ENCODE measurements at places on chromosomes 1 and 21.
A peak's percentile ranks its signal among the peaks of the same experiment; 100 is the strongest.

GRCh38 chr1:178086294-178086693 lies 7.6 kb upstream of the RASAL2 start:
- DNase-seq = no peak

DNA sequence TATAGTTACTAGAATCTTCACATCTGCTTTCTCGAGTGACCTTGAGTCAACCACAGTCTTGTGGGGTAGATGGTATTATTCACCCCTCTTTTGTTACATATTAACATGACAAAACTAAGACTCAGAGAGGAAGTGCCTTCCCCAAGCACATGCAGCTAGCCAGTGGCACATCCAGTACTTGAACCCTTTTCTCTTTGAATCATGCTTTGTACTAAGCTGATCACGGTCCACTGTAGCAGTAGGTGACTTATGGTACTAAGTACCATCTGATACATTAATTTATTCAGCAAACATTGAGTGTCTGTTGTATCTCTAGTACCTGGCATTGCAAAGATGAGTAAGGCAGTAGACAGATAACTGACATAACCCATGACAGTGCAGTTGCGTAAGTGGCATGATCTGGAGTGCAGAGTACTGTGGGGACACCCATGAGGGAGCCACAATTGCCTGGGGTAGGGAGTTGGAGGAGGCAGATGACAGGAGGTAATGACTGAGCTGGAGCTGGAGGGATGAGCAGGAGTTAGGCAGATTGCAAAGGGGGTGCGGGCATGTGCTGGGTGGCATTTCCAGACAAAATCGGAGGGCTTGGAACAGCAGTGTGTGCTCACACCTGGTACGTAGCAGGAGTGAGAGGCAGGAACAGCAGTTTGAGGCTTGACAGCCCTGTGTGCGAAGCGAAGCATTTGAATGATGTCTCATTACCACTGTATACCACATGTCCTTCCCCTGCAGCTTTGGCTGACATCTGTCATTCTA lies 29.8 kb downstream of the UCK2 start:
- DNase-seq = no peak

DNA sequence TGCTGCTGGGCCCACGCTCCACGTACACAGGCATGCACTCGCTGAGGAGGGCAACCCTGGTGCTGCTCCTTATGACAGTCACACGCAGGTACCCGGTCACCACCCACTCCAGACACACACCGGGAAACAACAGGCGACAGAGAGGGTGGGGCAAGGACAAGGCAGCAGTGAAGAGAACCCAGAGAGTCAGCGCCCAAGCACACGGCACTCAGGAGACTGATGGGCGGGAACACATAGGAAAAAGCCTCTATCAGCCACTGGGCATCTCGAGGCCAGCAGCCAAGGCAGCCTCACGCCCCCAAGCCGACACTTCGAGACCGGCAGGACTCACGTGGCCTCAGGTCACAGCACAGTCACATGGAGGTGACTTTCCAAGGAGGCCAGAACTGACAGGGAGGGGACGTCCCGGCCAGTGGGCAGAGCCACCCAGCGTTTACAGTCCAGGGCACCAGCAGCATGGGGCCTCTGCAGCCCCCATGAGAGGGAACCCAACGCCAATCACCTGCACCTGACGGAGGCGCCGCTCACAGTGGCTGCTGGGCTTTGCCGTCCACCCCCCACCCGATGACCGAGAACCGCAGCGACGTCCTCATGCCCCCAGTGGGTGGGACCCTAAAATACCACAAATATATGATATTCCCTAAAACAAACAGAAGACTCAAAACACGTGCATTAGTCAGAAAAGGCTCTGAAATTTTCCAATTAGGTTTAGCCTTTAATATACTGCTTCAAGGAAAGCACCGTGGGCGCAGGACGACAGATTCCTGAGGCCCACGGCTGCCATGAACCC lies 19.7 kb downstream of the PTTG1IP start:
- DNase-seq = no peak

DNA sequence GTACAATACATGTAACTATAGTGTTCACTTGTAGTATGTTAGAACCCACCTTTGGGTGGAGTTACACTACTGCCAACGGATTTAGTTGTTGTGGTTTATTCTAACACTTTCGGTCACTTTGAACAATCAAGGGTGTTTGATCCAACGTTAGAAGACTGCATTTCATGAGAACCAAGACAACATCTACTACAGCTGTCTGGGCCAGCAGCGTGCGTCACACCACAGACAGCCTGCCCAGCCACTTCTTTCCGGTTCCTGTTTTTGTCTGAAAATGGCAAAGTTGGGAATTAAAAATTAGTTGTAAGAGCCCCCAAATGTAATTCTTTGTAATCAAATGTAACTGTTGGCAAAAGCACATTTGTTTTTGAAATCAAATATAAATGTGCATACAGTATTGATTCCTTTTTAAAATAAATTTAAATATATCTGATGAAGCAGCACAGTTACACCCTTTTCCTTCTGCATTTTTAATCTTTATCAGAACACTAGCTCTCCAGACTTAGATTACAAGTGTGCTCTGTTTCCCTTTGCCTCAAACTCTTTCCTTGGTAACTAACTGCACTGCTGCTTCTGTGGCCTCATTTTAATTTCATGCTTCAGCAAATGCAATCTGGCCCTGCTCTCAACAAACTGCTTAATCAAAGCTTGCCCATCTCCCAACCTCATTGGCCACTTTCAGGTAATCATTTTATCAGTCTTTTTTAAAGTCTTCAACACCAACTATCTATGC lies 86.6 kb upstream of the DPH5 start:
- peak; percentile 68 for DNase-seq

DNA sequence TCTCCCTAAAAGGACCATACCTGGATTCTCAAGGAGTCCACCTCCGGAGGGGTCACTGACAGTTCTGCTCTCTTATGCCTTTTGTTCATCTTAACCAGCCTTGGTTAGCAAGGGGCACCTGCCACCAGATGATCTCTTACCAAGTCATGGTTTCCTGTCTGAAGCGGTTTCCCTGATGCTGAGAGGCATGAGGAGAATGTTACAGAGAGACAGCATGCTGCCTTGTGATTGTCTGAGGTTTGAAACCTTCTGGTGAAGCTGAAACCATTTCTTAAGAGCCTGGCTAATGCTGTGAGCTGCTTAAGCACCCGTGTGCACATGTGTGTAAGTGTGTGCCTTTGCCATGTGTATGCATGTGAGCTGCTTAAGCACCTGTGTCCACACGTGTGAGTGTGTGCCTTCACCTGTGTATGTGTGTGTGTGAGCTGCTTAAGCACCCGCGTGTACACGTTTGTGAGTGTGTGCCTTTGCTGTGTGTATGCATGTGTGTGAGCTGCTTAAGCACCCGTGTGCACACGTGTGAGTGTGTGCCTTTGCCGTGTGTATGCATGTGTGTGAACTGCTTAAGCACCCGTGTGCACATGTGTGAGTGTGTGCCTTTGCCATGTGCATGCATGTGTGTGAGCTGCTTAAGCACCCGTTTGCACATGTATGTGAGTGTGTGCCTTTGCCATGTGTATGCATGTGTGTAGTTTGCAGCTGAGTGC lies 136.4 kb upstream of the COL6A1 start:
- DNase-seq = no peak

DNA sequence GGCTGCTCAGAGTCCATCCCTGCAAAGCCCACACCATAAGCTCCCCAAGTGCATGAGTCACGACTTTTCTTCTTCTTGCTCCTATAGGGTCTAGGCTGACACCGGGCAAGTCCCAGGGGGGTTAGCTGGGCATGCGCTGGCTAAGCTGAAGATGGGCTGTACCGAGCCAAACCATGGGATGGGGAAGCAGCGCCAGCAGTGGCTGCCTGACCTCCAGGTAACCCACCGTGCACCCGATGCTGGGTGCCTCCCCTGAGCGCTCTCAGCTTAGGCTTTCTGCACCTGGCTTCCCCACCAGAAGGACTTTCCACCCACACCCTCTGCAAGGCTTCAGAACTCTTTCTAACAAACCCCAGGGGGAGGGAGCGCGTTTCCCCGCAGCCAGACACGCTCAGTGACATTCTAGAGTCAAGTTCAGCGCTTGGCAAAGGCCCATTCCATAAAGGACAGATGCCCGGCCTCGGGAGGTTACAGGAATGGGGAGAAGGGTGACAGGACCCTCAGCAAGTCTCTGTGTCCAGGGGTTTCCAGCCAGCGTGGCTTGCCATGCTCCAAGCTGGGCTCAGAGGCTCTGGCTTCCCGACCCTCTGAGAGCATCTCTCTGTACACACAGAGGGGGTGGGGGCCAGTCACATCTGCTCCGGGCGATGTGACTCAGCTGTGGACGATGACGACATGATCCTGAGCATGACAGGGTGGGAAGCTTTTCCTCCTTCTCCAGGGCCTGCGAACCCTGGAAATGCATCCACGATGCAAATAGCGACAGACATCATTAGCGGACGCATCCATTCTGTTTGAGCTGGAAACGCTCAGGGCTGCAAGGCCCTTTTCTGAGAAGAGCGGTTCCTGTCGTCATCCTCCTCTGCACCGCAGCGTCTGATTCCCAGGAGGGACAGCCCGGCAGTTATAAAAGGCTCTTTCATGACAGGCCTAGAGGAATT lies 107.8 kb downstream of the SIK1 start:
- DNase-seq = no peak

DNA sequence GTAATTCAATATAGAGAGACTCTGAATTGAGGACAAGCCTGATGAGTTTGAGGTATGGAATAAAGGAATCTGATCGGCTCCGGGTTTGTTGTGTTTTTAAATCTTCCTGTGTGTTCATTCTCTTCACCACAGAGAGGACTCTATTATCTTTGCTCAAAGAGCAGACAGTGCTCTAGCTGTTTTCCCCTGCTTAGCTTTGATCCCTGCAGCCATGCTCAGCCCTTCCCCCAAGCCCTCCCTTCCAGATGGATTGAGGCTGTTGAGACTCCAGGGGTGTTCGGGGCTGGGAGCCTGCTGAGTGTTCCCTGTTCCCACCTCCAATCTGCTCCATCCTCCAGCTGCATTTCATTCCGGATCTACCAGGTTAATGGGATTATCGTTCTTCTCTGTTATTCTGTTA lies 74.2 kb upstream of the CXADR start:
- no peak for DNase-seq

GRCh38 chr1:76086597-76086996 lies 12.1 kb downstream of the ST6GALNAC3 start:
- DNase-seq = no peak

DNA sequence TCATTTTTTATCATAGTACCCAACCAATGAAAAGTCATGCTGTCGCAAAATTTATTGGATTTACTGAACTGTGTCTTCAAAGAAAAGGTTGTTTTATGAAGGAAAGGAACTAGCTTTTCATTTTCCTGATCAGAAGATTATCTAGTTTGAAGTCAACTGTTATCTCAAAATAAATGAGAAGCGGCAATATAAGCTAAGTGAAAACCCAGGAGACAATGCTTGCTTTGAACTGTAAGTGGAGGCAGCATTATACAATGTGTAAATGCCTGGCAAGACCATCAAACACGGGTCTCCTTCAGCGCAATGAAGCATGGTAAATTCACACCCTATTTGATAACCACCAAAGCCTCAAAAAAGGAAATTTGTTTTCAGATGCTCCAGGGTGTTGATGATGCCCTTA lies 134.4 kb upstream of the PTBP2 start:
- DNase-seq = no peak

GRCh38 chr1:118791094-118791691 lies 196.9 kb downstream of the TBX15 start:
- no peak for DNase-seq

DNA sequence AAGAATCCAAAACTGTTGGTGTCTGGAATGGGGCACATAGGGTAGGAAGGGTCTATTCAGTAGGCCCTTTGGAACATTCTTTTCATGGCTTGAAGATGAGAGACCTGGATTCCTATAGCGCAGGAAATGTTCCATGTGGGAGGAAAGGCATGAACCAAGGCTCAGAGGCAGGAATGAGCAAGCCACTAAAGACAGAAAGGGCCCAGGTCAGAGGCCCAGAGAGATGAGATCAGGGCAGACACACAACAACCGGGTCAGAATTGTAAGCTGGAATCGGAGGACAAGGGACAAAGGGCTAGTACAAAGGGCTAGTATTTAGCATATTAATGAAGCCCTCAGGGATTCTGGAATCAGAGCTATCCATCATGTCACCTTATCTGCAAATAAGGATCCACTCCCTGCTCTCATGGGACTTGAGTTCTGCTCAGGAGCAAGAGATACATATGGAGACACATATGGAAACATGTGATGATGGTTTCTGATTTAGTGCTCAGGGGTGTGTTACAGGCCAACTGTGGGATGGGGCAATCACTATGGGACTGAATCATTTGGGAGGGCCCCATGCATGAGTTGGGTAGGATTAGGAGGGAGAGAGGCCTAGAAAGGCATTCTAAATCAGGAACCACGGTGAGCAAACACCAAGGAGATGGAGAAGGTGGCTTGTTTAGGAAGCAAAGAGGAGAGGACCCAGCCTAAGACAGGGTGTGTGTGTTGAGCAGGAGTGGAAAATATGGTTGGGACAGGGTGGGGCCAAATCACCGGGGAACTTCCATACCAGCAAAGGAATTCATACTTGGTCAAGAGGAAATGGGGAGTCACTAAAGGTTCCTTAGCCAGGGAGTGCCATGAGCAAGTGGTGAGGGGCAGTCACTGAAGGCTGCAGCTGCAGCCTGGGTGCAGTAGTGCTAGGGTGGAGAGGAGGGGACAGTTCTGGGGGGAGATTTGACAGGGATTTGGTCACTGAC lies 8.6 kb downstream of the NECTIN4 start:
- DNase-seq = no peak

GRCh38 chr1:197902454-197903195 lies at the start of gene C1orf53:
Gene C1orf53 (plus strand): TSS chr1:197902630. CDS start chr1:197902650, 20 bp downstream.
- peak; percentile 65 for DNase-seq

DNA sequence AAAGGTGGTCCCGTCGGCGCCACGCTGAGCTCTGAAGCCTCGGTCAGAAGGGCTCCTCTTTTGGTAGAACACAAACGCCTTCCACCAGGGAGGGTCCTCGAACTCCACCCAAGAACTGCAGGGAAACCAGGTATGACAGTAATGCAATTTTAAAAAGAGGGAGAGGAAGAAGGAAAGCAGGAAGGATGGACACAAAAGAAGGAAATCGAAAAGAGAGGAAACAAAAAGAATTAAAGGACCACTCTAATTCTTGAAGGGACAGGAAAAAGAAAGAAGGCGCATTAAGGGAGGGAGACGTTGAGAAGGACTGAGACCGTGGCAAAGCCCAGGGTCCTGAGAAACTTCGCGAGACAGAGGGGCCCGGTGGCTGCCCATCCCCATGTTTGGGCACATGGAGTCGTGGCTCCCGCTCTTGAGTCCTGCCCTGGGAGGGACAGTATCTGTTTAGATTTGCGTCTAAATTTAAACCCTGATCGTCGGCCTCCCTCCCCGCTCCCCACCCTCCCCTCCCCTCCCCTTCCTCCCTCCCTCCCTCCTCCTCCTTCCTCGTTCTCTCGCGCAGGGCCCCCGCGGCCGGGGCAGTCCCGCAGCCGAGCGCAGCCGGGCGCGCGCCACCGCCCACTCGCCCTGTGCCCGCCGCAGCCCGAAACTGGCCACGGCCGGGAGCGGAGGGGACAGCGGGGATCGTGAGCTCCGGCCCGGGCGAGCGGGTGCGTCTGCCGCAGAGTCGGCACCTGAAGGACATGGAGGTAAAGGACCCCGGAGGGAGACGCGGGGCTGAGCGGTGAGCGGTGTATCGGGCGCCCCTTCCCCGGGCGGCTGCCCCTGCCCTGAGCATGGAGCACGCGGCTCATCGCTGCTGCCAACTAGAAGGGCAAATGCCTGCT lies at the start of gene RCSD1:
Gene RCSD1, plus strand, starts transcription at position 552 of the 887 bp plus-strand sequence. Its CDS starts 192 bp downstream, at position 744.
- DNase-seq = peak; percentile 44

All from activated CD8-positive, alpha-beta memory T cell treated with anti-CD3 and anti-CD28 coated beads for 1 hour (primary cell).